ENCODE measurements at places on chromosomes 3 and 15.

DNA sequence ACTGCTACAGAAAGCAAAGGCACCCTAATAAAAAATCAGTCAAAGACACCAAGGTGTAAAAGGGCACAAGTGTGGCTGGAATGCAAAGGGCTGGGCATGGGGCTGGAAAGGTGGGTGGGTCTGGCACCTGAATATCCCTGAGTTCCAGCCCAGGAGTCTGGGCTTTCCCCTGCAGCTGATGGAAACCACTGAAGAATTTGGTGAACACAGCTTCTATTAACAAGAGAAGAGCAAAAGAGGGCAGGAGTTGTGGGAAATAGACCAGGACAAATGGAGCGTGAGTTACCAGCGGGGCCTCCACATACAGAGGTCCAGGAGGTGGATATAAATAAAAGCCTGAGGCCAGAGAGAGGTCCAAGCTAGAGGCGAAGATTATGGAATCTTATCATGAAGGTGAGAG, 45.1 kb upstream of the TPM1 start:
- no peak for DNase-seq

GRCh38 chr15:83289160-83289559, 4.7 kb upstream of the BNC1 start:
- no peak for DNase-seq

- DNase-seq, result no peak
Observed at GRCh38 chr15:57385923-57386390, 9.7 kb downstream of the CGNL1 start.

GRCh38 chr3:72492240-72492639, 356.0 kb downstream of the SHQ1 start:
- no peak for DNase-seq

DNA sequence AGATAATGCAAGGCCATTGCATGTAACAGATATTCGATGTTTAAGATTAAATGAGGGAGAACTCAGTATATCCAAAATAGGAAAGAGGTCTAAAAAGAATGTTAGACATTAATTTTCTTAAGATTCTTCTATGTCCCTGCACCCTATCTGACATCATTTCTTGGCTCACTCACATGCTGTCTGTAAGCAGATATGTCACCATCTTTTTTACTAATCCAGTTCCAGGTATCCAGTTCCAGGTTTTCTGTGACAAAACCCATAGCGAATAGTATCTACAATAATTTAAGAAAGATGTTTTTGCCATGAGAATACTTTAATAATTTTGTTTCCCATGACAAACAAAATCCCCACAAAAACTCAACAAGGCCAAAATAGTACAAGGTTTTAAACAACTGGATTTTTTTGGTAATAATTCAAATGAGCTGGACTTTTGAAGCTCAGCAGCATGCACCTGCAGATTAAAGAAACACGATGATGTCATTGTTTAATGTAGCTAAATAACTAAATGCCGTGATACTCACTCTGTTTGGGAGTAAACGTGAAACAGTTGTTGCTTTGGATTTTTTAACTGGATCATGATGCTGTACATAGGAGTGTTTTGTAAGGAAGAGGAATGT, 867.6 kb downstream of the EPHA3 start:
- DNase-seq, result no peak

DNA sequence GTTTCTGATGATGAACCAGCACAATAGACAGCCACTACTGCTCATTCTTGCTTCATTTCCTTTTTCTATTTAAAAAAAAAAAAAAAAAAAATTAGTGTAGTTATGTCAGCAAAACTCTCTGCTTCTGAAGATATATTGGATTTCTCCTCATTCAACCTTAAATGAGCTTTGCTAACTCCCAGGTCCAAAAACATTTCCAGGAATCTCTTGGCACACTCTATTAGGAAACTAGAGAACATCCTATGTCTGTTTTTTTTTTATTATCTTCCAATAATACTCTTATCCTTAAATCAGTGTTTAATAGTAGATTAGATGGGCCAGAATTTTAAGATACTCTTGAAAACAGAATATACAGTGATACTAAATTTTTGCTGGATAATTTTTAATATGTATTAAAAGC, 398.0 kb downstream of the NAALADL2 start:
- DNase-seq, result no peak

- no peak for DNase-seq
Observed at GRCh38 chr15:64754663-64755426, 20.5 kb downstream of the RBPMS2 start.

DNA sequence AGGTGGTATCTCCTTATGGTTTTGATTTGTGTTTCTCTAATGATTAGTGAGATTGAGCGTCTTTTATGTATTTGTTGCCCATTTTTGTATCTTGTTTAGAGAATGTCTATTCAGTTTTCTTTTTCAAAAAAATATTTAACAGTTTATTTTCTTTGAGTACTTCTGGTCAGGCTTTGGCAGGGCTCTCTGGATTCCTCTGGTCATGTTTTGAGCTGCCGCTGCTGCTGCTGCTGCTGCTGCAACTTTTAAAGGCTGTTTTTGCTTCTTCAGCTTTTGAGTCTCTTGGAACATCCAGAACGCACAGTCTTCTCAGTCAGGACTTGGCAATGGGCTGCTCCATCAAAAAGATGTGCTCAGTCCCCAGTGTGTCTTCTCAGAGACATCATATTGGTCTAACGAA, 40.1 kb downstream of the REC114 start:
- DNase-seq, result no peak

- no peak for DNase-seq
Observed at GRCh38 chr15:31516874-31517273, 190.2 kb downstream of the KLF13 start.

- DNase-seq, result no peak
Observed at GRCh38 chr15:43330780-43331087, 361 bp upstream of the LCMT2 start.

GRCh38 chr15:57108296-57108695, 189.9 kb downstream of the TCF12 start:
- DNase-seq, result no peak

DNA sequence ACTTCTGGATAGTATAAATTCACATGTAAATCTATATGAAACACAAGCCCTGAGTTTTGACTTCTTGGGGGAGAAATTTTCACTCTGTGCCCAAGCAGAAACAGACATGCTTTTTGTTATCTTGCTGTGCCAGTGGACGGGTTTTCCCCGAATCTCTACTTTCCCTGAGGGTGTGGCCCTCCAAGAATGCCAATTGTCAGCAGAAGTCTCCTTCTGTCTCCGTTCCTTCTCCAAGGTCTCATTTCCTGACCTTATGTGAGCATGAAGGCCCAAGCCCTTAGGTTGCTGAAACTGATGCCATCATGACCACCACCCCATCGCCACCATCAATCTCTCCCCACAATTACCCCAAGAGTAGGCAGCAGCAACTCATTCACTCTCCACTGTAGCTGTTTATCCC, 253.8 kb downstream of the XXYLT1 start:
- DNase-seq, result no peak

DNA sequence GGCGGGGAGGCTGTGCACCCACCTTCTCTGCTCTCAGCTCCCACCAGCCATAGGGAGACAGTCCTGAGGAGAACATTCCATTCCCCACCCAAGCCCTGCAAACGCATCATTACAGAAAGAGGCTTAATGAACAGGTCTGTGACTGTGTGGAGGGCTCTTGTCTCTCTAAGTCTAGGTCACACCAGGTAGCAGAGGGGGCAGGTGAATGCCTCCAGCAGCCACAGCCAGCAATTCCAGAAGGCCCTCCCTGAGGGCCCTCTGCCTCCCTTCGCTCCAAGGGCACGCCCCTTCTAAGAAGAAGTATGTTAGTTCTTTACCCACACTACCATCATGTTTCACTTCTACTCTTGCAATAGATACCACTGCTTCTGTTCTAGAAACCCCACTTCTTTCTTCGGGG, 217.5 kb upstream of the BHLHE40 start:
- no peak for DNase-seq

DNA sequence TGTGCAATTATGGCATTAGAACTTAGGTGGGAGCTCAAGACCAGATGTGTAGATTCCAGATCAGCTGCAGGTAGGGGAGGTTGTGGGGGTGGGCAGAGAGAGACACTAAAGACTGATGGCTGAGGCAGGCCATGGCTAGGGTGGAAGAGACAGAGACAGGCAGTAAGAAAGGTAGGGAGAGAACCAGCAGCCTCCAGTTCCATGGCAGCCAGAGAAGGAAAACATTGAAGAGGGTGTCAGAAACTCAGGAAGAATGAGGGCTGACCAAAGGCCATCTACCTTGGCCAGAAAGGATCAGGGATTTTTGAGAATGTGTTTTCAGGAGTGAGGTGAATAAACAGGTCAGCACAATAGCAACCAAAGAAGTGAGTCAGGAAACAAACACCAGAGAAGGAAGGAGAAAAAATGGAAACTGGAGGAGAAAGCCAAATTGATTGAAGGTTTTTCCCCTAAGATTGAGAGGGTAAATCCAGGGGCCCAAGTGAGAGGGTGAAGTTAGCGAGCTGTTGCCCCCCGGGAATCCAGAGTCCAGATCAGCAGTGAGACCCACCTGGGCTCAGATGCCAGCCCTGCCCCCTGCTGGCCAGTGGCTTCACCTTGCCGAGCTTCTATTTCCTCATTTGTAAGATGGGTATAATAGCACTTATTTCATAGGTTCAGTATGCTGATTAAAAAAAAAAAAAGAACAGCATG, 41.0 kb downstream of the ABHD2 start:
- DNase-seq, result peak; percentile 55

GRCh38 chr3:197068077-197068476, 38.5 kb upstream of the MELTF start:
- DNase-seq, result no peak

DNA sequence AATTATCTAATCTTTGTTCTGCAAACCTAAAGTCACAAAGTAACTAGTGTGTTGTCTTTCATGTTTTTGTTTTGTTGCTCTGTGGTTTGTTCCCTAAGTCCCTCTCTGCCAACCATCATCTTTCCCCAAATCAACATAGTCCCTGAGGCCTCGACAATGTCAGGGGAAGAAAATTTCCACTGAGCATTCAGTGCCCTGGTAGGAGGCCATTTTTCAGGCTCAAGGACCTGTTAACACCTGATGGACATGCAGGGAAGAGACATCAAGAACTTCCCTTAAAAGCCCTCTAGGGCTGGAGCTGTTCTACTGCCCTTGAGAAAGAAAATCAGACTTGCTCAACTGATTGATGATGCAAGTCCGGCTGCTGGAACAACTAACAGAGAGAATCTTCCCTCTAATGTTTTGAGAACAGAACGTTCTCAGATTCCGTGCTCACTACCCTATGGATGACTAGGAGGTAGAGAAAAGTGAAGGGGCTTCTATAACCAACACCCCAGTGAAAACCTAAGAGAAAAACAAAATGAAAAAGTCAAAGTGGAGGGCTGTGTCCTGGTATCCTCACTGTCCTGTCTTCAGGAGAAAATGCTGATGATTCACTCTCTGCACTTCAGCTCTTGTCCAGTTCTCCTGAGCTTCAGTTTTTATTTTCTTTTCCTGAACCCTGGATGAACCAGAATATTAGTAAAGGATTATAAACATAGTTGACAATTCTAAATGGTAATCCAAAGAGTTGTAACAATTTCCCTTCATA, 373.1 kb downstream of the FOXP1 start:
- no peak for DNase-seq

DNA sequence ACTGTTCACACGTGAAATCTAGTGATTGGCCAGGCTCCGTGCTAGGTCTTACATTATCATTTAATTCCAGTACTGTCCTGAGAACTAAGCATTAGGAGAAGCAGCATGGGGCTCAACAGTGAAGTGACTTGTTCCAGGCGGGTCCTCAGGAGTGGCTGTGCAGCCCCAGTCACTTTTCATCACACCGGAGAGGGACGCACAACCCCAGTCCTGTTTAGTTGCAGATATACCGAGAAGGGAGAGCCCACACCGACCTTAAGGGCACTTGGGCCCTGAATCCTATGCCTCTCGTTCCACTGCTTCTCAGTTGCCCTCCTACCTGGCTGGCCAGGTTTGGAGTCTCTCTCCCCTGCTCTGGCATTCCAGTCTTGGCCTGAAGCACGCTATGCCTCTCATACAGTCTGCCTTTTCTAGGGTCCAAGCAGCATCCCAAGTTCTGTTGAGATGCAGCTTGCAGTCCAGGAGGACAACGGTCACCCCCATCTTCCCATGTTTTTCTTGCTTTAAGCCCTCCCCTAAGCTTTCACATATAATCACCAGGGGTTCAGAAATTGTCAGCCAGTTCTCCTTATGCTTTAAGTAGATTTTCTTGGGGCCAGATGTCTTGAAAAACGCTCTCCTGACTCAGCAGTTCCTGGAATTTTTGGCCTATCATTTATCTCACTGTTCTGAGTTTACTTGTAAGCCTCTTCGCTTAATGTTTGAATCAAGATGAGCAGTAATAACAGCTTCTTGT, 10.1 kb downstream of the FAM131A start:
- no peak for DNase-seq

All from activated CD4-positive, CD25-positive, alpha-beta regulatory T cell treated with anti-CD3 and anti-CD28 coated beads, Interleukin-2, amount 50 U/mL, for 72 hours (primary cell).